ENCODE measurements at places on chromosomes 3 and 15.

GRCh38 chr15:70034596-70034995 is 63.1 kb downstream of the TLE3 start:
- no peak for DNase-seq

DNA sequence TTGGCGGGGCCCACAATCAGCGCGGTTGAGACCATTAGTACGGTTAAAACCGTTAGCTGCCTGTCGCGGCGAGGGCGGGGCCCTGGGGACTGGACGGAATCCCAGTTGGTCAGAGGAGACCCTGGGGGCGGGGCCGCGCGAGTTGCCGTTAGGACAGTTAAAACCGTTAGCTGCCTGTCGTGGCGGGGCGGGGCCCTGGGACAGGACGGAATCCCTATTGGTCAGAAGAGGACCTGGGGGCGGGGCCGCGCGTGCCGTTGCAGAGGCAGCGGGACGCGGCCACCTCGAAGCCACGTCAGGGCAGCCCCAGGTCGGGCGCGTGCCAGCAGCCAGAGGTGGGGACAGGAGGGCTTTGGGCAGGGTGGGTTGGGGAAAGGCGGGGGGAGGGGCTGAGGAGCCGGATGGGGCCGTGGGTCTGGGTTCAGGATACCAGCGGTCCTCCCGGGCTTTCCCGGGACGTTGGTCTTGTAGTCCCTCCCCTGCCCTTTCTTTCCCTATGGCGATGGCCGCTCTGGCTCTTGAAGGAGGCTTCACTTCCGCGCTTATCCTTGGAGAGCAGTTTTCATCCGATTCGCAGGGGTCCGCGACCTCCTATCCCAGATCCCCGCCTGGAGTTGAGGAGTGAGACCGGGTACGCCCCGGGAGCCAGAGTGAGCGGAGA is 28.0 kb downstream of the KLHDC8B start:
- DNase-seq: peak; percentile 66

GRCh38 chr3:135181408-135181807 is 386.3 kb downstream of the EPHB1 start:
- no peak for DNase-seq

DNA sequence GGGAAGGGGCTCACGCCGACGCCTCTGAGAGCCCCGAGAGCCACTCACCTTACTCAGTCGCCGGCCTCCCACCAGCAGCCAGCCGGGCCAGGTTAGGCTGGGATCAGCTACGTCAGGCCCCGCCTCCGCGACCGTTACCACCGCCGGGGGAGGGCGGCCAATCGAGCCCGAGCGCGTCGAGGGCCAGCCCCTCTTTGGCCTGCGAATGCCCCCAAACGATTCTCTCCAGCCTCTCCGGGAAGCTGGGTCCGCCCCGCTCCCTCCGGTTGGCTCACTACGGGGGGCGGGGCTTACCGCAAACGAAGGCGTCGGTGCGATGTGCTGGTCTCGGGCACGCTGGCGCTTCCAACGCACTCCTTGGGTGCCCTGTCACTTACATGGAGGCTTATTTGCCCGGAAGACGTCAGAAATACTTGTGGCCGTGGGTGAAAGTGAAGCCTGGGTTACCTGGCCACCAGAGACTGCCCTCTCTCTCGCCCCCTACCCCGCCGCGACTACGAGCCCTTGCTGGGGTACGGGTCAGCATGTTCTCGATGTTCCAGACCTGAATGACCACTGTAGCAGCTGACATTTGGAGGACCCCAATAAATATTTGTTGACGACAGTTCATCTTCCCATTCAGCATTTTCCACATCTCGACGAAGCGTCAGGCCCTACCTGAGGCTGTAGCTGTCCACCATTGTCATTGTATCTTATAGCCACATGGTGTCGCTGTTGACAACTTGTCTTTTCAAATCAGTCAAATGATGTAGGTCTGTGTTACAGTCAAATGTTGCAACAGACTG is at the start of gene CEP70:
TSS of gene CEP70 (minus strand) at position 111 of the 785 bp plus-strand sequence. CDS start 21,333 bp downstream, outside the sequence.
- DNase-seq: peak; percentile 83

DNA sequence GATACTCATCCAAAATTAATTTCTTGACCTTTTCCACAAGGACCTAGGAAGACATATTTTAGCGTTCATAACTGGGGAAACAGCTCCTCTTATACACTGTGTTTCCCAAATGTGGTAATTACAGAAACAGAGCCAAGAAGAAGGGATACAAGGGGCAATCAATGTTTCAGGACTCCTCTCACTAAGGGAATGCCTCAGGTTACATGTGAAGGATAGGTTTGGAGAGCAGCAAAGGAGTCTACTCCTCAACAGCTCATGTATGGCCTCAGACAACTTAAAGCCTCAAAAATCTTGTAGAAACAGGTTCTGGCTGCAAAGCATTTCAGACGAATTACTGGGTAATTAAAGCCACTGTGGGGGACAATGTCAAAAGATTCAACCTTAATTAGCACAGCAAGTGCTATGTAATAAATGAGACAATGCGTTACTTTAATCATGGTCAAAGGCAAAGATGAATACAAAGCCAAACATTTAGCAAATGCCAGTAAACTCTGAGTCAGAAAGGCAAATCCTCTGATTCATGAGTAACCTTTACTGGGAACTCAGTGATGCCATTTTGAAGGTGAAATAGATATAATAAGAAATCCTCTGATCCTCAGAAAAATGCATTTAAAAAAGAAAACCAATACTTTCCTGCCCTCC is 1111.2 kb downstream of the TUSC7 start:
- no peak for DNase-seq

GRCh38 chr15:77974098-77974414 is 103.5 kb downstream of the TBC1D2B start:
- no peak for DNase-seq

DNA sequence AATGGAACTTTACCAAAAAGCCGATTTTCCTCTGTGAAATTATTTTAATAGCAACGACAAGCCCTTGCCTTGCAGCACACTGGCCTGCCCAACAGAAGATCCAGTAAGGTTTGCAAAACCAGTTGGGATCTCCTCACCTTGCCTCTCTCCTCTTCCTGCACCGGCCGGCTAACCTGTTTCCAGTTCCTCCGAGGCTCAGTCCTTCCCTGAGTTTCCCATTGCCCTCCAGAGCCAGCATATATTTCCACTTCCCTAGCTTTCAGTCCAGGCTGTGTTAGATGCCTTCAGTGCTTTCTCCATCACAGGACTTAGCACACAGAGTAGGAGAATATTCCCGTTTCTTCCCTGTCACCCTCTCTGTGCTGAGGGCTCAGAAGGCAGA is 60.3 kb downstream of the NOX5 start:
- no peak for DNase-seq

GRCh38 chr15:72242775-72243370 is 11.9 kb upstream of the PKM start:
- DNase-seq: no peak

- DNase-seq: no peak
Measured at GRCh38 chr3:88222343-88222742, 72.6 kb downstream of the C3orf38 start.

DNA sequence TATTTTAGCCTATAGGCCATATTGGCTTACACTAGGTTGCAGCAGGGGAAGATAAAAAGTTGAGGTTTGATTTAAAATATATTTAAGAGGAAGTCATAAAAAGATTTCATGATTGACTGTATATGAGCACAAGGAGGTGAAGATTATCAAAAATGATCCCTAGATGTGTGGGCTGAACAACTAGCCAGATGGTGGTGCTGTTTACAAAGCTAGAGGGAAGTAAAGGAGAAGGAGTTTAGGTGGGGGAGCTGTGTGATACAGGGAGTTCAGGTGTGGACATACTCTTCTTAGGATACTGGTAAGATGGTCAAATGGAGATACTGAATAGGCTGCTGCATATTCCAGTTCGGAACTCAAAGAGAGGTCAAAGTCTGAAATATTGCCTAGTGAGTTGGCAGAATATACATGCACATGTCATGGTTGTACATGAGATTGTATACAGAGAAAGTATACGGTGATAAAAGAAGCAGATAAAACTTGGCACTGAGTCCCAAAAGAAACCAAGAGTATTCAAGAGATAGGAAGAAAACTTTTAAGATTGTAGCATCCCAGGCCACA is 727.8 kb downstream of the NLGN1 start:
- peak; percentile 37 for DNase-seq

DNA sequence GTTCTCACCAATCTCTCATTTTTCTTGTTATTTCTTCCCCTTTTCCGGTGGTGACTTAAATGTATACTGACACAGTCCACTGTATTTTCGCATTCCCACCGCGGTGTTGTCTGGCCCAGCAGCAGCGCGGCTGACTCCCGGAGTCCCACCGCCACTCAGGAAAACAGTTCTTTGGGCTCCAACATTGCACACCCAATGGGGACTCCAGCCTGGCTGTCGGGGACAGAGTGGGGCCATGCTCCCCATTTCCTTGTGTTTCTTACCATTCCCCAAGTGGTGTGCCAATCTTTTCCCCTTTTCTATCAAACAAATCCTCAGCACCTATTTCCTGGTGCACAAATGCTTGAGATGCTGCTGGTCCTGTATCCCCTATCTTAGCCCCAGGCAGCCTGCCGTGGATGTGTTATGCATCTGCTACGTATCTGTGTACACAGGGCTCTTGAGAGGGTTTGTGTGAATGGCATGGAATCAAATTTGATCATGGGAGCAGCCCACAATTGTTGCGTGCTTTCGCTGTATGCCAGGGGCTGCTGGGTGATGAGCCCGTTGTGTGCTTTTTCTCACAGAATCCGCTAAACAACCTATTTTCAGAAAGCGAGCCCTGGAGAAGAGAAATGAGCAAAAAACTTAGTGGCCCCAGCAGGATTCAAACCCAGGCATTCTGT is 219.1 kb upstream of the RGMA start:
- DNase-seq: no peak

DNA sequence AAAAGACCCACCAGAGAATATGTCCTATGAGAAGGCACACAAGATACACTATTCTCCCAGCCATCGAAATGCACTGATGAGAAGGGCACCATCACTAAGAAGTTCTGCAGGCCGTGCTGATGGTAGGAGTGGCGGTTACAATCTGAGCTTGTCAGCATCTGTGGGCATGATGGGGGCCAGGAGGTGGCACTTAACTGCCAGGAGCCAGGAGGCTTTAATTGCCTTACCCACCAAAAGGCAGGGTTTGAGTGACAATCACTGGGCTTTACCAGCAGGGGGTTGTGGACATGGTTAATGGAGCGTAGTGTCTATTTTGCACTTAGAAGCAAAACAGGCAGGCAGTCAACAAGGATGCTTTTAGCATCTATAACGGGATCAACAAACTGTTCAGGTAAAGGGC is 16.0 kb upstream of the SQOR start:
- DNase-seq: no peak

GRCh38 chr3:148102156-148102555 is 595.5 kb upstream of the AGTR1 start:
- peak; percentile 61 for DNase-seq

GRCh38 chr3:197749315-197749600 is 425 bp upstream of the FYTTD1 start:
- no peak for DNase-seq

DNA sequence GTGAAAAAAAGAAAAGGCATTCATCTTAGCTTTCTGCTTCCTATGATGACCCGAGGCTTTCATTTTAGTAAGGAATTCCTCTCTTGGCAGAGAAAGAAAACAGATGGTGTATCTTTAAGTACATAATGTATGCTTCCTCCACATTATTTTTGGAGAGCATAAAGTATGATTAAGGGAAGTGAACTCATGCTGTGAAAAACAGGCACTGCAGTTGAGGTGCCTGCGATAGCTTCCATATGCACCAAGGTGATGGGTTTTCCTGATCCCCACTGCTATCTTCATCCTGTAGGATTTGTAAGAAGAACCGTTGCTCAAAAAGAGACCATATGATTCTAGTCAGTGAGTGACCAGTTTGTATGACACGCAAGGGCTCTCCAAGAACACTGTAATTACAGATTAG is 411.5 kb upstream of the MCTP2 start:
- DNase-seq: no peak

GRCh38 chr15:43877371-43877770 is 50.6 kb downstream of the WDR76 start:
- no peak for DNase-seq

DNA sequence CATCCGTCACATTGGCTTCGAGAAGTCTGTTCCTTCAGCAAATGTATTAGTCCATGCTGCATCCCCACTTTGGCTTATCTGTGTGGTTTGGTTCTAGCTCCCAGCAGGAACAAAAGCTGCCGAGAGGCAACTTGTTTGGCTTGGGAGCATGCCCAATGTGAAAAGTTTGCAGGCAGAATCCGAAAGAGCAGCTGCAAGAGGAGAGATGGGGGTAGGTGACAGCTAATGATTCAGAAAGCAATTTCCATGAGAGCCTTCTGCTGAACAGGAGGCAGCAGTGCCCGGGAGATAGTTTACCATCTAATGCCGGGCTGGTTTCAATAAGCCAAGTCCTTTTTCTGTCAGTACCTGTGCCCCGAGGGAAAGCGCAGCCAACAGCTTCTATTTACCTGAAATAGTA is 60.2 kb downstream of the GRM7 start:
- DNase-seq: no peak

DNA sequence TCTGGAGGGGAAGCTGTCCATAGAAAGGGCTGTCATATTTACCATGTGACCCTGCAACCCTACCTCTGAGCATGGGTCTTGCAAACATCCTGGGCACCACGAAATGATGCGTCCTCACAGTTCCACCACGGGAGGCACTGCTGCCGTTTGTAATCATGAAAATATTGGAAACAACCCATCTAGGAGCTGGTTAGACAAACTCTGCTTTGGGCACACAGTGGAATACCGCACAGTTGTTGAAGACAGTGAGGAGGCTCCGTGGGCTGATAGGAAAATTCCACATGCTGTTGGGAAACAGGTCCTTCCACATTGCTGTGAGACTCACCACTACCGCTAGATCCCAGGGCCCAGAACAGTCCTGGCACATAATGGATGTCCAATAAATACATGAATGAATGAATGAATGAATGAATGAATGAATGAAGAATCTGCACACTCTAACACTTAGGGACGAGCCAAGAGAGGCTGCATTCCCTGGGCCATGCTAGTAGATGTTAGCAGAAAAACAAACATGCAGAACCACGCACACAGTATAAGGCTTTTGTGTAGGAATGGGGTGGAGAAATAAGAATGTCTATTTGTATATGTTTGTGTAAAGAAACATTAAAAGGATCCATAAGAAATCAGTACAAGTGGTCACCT is 40.6 kb downstream of the TPRA1 start:
- no peak for DNase-seq

GRCh38 chr3:123521179-123521969 is 63.5 kb downstream of the HACD2 start:
- peak; percentile 8 for DNase-seq

DNA sequence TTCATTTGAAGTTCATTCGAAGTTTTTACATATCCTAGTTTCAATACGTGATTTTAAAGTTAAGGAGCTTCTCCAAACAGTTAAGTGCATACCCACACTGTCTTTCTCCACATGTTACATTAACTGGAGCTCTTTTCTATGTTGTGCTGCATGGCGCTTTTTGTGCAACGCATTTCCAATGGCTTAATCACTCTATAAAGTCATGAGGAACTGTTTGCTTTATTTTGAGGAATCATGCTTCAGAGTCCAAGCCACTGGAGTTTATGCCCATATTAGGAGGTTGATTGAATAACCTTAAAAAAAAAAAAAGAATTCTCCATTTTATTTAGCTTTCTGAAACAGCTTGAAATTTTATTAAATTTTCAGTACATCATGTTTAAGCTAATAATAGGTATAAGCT is 109.4 kb upstream of the MBNL1 start:
- DNase-seq: peak; percentile 73

GRCh38 chr3:45572755-45573154 is 21.8 kb upstream of the LIMD1 start:
- no peak for DNase-seq
